Activated CD4-positive, alpha-beta T cell treated with anti-CD3 and anti-CD28 coated beads, Interleukin-2, amount 50 U/mL, for 4 hours (primary cell): ENCODE measurements at places on chromosomes 12 and 14.

DNA sequence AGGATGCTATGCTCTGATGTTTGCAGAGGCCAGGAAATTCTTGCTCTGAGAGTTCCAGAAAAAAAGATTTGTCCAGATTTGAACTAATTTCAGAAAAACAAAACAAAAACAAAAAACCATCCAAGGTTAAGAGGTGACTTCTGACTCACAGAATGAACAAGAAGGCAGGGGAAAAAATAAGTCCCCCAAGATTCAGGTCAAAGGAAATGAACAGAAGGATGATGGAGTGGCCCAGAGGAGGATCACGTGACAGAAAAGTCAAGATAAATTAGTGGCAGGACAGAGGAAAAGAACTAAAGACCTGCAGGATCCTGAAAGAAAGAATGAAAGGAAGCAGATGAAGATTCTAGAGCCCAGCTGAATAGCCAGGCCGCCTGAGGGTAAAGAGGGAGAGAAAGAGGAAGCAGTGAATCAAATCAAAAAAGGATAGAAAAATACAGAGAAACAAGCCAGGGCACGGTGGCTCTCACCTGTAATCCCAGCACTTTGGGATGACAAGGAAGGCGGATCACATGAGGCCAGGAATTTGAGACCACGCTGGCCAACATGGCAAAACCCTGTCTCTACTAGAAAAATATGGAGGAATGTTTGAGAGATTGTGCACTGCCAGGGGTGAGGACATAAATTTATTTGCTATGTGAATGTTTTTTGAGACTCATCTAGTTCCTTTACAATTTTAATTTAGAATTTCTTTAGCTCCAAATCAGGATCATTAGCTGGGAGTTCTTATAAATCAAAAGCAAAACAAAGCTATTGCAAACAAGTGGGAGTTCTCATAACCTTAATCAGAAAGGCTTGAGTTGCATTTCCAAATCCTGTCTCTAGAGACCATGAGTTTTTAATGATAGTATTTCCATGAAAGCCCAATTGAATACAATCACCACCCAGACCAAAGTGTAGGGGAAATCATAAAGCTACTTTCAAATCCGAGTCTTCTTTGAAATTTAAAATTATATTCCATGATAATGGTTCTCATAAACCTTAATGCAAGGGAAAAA lies 217.1 kb upstream of the PLEKHG7 start:
- DNase-seq: no peak

DNA sequence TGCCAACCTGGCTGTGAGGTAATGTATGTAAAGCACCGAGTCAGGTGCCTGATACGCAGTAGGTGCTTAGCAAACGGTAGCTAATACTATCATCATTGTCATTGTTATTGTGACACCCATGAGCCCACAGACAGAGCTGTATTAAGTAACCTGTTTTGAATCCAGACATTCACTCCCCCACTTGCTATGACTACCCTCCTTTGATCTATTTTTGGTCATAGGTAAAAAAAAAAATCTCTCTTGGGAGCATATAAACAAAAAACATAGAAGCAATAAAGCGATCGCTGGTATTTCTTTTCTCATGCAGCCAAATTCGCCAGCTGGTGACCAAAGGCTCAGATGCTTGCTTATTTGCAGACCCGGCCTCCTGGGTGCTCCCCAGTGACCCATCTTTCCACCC lies 330.2 kb downstream of the DPF3 start:
- DNase-seq: no peak

GRCh38 chr12:89935850-89936249 lies 227.2 kb upstream of the ATP2B1 start:
- no peak for DNase-seq

GRCh38 chr12:109625131-109625559 lies 51.6 kb downstream of the MVK start:
- DNase-seq: no peak

DNA sequence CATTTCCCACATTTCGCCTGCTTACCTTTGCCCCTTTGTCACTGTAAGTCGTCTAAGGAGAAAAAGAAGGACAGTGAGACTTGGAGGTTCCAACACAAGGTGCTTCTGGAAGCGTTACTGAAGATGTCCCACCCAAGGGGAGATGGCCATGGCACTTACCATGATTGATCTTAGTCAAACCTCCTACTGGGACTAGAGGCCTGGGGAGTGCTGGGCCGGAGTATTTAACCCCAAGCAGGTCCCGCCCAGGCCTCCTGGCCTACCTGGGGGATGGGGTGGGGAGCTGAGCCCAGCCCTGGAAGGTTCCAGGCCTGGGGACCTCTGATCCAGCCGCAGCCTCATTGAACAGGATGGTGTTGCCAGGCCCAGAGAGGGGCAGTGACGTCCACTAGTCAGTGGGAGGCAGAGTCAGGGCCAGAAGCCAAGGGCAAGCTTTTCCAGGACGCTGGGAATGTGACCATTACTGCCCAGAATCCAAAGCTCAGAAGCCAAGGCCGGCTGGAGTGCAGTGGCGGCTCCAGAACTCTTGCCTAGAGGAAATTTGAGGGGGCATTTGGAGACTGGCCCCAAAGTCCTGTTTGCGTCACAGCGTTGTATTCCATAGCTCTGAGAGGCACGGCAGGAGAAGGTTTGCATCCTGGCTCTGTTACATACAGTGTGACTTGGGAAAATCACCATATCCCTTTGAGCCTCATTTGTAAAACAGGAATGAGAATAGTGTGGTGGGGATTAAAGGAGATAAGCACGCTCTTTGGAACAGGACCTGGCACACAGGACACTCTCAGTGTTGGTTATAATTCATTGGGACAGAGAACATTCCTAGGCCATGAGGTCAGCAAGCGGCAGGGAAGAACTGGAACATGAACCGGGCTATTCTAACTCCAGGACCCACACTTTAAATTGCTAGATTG lies at the start of gene HPD:
Gene HPD, minus strand, starts transcription at position 198 of the 911 bp plus-strand sequence. Its CDS starts 36 bp downstream, at position 162.
- DNase-seq: no peak

- no peak for DNase-seq
Measured at GRCh38 chr12:68856510-68856909, 48.5 kb downstream of the MDM2 start.

GRCh38 chr12:112740387-112740934 lies 51.1 kb upstream of the RPH3A start:
- no peak for DNase-seq

DNA sequence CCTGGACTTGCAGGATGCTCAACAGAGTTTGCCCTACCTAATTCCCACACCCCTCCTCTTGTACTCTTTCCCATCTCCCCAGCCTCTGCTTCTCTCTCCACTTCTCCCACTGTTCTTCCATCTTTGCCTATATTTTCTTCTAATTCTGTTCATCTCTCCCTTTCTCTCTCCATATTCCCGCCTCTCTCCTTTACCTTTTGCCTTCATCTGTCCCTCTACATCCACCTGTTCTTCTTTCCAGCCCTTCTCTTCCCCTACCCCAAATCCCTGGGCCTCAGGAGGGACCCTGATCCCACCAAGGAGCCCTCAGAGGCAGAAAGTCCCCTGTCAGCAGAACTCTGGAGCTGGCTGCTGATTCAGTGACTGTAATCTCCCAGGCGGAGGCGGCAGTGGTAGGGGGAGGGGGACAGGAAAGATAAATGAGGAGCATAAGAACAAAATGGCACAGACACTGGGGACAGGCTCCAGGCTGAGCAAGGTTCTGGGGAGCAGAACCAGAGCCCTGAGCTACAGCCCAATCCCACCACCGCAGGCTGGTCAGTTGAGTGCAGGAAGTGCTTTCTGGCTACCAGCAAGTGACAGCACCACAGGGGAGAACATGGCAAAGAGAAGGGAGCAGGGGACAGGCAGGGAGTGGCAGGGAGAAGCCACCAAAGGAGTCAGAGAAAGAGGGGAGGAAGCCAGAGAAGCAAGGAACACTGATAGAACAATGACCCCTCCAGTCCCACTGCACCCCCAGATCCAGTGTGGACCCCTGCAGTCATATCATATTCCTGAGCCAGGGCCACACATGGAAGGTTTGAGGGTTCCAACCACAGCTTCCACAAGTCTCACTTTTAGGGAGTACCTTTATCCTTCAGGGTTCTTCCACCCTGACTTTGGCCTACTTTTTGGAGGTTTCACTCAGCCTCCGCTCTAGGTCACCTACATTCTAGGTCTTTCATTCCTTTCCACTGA lies 27.0 kb downstream of the SMUG1 start:
- no peak for DNase-seq

DNA sequence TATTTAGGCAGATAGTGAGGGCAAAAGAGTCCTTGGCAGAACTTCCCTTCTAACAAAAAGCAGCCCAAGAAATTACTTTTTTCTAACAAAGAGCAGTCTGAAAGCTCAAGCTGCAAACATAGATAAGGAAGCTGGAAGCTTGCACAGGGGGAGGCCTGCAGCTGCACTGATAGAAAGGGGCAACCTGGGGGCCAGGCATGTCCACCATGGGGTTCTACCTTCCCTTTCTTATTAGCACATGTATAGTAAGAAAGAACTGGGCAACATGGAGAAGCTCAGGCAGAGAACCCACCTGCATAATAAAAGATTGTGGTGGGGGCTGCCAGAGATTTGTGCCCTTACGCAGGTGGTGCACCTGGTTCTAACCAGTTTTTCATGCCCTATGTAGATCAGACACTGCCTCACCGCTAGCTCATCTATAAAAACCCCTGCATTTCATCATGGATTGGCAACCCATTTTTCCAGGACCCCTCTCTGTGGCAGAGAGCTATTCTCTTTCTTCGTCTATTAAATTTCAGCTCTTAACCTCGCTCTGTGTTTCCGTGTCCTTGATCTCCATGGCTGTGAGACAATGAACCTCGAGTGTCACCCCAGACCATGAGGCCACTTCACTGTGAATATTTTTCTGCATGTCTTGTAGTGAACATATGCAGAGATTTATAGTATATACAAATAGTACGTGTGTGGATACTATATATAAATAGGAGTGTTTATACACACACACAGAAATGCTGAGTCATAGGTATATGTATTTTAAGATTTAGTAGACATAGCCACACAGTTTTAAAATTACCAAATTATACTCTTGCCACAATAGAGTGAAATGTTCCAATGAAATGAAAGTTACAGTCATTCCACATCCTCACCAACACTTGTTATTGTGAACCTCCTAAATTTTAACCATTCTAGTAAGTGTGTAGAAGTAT lies 53.0 kb downstream of the PEX5 start:
- DNase-seq: no peak

DNA sequence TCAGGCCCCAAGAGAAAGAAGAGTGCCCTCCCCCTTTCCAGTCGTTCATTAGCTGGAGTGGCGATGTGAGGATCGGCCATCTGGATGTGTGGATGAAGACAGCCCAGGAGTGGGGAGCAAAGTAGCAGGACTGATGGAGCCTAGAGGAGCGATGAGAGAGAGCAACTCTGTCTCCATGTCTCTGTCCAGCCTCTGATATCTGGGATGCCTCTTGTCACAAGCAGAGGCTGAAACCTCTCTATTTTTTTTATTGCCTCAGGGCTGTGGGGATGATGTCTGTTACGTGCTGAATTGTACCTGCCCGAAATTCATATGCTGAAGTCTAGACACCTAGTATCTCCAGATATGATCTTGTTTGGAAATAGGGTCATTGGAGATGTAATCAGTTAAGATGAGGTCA lies 2.7 kb downstream of the SERPINA11 start:
- DNase-seq: no peak

DNA sequence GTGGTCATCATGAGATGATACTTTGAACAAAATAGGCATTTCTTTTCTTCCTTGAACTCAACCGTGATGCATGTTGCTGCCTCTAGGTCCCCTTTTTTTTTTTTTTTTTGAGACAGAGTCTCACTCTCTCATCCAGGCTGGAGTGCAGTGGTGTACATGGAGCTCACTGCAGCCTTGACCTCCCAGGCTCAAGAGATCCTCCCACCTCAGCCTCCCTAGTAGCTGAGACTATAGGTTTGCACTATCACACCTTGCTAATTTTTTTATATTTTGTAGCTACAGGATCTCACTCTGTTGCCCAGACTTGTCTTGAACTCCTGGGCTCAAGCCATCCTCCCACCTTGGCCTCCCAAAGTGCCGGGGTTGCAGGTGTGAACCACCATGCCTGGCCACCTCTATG lies 20.6 kb downstream of the DIP2B start:
- no peak for DNase-seq

DNA sequence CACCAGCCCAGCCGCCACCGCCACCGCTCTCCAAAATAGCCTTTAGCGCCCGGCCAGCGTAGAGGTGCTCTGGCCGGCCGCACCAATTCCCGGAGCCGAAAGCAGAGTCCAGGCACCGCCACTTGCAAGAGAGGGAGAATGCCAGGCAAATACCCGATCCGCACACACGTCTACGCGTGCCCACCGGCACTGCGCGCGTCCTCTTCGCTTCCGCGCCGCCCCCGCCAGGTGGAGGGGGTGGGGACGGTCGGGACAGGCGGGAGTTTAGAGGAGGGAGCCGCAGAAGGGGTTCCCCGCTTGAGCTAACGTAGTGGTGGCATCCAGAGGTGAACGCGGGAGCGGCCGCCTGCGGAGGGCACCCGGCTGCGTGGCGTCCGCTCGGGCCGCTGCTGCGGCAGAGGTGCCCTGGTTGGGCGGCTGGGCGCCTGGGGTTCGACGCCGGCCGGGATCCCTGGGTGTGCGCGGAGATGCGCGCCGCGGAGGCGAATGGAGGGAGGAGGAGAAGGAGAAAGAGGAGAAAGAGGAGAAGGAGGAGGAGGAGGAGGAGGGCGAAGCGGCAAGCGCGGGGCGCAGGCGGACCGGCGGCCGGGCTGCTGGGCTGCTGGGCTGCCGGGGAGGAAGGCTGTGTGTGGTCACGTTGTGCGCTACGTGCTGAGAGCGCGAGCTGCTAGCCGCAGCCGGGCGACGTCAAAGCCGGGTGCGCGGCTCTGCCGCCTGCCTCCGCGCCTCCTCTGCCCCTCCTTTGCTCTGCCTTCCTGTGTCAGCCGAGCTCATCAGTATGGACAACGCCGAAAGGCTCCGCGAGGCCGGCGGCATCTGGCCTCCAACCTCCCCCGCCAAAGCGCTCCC lies at the start of gene MDGA2:
Gene MDGA2, minus strand, starts transcription at position 140 of the 849 bp plus-strand sequence.
- DNase-seq: no peak

- no peak for DNase-seq
Measured at GRCh38 chr12:115203701-115204100, 519.7 kb upstream of the TBX3 start.

GRCh38 chr12:46357438-46358324 lies 14.9 kb downstream of the SLC38A2 start:
- no peak for DNase-seq

- DNase-seq: no peak
Measured at GRCh38 chr14:54784657-54785056, 118.0 kb downstream of the GCH1 start.

DNA sequence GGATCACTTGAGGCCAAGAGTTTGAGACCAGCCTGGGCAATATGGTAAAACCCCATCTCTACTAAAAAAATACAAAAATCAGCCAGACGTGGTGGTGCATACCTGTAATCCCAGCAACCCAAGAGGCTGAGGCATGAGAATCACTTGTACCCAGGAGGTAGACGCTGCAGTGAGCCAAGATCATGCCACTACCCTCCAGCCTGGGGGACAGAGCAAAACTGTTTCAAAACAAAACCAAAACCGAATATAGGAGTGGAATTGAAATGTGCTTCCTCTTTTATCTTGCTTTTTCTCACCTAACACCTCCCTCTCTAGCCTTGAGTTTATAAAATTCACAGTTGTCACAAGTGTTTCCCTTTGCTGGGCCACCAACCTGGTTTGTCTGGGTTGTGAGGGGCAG lies 181.9 kb downstream of the PAH start:
- no peak for DNase-seq
